ENCODE measurements at places on chromosomes 11 and 22.
A peak's percentile ranks its signal among the peaks of the same experiment; 100 is the strongest.

DNA sequence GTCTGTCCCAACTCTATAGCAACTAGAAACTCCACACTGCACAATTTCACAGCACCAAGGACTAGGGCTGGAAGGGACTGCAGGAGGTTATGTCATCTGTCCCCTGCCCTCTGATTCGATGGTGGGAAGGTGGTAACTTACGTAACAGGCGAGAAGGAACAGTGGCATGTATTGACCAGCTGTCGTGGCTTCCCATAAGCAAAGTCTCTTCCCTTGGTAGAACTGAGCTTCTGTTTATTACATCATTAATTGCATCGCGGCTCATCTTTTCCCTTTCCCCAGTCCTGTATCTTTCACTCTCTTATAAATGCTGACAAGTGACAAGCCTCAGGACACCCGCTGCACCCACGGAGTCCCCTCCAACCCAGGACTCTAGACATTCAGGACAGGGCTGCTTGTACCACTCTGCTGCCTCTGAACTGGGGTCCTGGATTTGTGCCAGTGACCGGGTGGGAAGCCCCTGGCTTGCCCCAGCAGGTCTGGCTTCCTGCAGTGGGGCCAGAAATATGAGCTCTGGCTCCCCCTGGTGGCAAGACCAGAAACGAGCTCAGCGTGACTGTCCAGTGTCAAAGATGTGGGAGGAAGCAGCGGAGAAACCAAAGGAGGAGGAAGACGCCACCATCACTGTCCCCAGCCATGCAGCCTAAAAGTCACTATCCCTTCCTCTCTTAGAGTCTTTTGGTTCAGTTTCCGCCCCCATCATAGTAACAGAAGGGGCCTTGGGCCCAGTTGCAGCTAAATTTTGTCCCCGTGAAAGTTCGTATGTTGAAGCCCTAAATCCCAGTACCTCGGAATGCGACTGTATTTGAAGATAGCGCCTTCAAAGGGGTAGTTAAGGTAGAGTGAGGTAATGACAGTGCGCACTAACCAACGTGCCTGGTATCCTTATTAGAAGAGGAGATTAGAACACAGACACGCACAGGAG is 84.5 kb downstream of the ISX start:
- peak; percentile 42 for DNase-seq

- DNase-seq, result no peak
Measured at GRCh38 chr22:18032455-18033101, 8.2 kb upstream of the MICAL3 start.

GRCh38 chr11:117642396-117642795 is 154.6 kb downstream of the DSCAML1 start:
- DNase-seq, result no peak

- DNase-seq, result no peak
Measured at GRCh38 chr22:47166446-47167016, 404.1 kb downstream of the TBC1D22A start.

GRCh38 chr11:117823946-117824420 is 561 bp downstream of the FXYD2 start:
- DNase-seq, result no peak

GRCh38 chr11:22786475-22786874 is 43.1 kb downstream of the SVIP start:
- DNase-seq, result no peak

DNA sequence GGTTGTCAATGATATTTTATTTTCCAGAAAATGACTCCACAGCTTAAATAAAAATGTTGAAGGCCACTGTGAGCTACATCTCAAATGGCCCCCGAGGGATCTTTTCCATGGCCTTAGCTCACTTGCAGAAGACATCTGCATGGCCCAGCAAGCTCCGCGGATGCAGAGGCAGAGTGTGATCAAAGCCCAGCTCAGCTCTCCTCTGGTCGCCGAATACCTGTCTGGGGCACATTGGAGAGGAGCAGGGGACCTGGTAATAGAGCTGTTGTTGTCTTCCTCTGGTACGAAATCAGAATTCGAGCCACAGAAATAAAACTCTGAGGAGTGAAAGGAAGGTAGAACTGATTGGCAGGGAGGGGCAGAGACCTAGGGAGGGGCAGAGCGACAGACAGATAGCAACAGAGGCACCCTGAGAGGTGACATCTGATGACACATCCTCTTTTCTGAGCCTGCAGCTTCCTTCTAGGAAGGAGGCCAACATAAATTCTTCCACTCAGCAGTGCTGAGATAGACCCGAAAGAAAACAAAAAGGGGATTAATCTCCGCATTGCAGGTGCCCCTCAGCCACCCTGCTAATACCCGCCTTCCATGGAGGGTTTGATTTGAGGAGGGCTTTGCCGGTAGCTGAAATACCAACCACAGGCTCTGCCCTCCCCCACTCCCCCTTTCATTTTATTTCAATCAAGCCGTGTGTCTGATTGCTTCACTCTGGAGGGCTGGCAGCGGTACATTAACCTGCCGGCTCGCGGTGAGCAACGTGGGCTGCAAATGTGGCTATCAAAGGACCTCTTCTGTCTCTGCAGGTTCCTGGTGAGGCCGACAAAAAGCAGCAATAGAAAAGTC is 759.4 kb downstream of the OPCML start:
- DNase-seq, result no peak

DNA sequence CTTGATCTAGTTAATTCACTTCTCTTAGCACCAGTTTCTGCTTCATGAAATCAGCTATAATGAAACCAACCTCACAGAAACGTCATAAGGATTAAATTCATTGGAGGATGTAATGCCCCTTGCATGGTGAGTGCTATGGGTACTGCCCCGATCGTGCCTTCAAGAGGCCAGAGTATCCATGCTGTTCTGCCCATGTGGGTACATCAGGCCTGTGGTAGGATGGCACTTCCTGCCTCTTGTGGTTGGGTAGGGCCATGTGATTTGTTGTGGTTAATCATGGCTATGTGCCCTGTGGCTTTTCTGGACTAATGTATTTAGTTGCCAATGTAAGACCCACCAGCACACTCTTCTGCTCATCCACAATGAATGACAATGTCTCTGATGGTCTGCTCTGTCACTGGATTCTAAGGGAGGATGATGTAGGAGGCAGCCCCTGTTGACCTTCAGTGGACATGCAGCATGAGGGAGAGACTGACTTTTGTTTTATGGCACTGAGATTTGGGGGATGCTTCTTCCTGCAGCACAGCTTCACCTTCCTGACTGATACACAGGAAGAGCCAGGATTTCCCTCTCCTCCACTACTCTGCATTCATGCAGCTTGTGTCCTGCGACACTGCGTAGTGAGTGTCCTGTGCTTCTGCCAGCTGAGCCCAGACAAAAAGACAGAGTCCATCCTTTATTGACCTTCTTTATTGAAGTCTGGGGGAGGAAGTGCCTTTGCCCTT is 66.2 kb downstream of the DHCR7 start:
- no peak for DNase-seq

DNA sequence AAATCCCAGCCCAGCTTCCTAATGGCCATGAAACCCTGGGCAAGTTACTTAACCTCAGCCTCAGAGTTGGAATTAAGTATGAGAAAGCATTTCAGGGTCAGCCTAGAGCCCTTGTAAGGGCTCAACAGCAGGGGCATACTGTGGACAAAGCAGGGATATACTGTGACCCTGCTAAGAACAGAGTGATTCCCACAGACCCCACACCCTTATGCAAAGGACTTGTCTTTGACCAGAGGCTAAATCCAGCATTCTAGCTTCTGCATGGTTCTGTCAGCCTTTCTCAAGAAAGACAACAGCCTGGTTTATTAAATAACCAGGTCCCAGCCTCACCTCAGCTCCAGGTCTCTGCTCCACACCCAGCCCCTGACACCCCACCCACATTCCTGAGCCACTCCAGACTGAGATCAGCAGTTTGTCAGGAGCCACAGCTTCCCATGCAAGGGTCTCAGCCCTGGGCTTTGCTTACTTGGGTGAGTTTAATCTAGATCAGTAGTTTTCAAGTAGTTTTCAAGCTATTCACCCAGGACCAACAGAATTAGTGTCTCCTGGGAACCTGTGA is 69.2 kb downstream of the GALNT18 start:
- no peak for DNase-seq

GRCh38 chr22:36162127-36163034 is 1.8 kb upstream of the APOL3 start:
- no peak for DNase-seq

GRCh38 chr11:103668859-103669258 is 367.6 kb upstream of the DDI1 start:
- no peak for DNase-seq

GRCh38 chr11:13644997-13645687 is 23.3 kb upstream of the FAR1 start:
- no peak for DNase-seq

GRCh38 chr22:28246397-28246796 is 327.3 kb upstream of the PITPNB start:
- no peak for DNase-seq

- DNase-seq, result no peak
Measured at GRCh38 chr22:43449205-43449830, 37.5 kb downstream of the MPPED1 start.

GRCh38 chr11:65498042-65498726 is 661 bp upstream of the MALAT1 start:
- DNase-seq, result peak; percentile 46

DNA sequence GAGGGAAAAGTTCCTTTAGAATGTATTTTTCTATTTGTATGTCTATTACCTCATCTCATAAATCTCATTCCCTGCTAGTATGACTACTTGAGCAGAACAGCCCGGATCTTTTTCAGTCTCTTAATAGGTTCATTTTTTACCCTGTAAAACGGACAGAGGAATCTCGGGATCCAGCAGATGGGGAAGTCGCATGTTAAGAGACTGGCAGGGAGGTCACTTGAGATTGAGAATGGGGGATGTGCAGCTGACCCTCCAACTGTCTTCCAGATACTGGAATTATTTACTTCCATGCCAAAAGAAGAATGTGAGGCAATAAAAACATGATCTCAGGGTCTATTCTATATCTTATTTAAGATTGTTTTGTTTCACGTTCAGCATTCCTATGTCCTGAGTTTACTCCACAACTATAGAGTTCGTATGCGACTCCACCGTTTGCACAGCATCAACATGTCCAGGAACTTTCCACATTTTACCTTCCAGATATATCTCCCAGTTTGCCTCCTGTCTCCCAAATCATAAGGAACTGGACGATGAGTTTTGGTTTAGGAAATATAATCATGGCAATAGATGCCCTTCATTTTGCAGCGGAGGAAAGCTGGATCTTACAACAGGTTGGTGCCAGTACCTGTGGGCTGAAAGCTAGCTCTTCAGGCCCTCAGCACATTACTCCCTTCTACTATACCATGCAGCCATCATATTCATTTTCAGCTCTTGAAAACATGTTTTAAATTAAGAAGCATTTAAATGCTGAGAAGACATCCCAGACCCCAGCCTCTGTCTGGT is 181.5 kb downstream of the MAML2 start:
- DNase-seq, result no peak

DNA sequence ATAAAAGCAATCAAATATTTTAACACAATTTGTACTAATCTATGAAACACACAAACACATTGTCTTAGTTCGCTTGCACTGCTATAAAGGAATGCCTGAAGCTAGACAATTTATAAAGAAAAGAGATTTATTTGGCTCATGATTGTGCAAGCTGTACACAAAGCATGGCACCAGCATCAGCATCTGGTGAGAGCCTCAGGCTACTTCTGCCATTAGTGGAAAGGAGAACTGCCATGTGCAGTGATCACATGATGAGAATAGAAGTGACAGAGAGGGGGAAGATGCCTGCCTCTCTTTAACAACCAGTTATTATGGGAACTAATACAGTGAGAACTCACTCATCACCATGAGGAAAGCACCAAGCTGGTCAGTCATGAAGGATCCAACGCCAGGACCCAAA is 105.1 kb downstream of the GUCY1A2 start:
- no peak for DNase-seq

- DNase-seq, result no peak
Measured at GRCh38 chr11:118238421-118238820, 13.6 kb upstream of the JAML start.

DNA sequence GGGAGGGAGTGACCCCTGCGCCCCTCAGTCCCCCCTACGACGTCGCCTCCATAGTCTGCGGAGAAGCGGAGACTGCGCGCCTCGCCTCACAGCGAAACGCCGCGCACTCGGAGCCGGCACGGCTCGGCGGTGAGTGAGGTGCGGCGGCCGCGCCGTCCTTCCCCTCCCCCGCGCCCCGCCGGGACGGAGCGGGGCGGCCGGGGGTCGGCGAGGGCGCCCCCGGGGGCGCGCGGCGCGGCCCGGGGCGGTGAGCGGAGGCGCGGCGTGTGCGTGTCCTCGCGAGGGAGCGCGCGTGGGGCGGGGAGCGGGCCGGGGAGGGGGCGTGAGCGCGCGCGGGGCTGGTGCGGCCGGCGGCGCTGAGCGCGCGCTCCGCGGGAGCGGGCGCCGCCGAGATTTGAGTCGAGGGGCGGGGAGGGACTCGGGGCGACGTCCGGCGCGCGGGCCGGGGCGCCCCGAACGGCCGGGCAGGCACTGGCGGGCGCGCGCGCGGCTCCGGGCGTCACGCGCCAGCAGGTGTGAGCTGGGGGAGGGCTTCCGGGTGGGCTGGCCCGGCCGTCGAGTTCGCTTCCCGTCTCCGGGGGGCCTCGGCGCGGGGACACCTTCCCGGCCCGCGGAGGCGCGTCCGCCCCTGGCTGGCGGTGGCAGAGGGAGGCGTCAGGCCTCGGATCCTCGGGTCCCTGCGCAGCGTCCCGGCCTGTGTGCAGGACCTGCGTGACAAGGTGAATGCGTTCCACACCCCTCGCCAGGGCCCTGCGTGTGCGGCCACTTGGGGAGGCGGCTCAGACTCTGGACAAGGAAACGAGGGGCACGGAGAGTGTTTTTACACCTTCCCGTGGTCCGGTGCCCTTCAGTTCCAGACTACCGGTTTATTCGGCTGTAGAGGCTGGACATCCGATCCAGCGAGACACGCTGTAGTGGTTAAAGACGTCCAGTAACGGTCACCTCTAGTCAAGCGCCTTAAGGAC is 50.4 kb downstream of the FAM83F start:
- DNase-seq, result peak; percentile 71

- no peak for DNase-seq
Measured at GRCh38 chr22:32932176-32932575, 126.0 kb downstream of the SYN3 start.

DNA sequence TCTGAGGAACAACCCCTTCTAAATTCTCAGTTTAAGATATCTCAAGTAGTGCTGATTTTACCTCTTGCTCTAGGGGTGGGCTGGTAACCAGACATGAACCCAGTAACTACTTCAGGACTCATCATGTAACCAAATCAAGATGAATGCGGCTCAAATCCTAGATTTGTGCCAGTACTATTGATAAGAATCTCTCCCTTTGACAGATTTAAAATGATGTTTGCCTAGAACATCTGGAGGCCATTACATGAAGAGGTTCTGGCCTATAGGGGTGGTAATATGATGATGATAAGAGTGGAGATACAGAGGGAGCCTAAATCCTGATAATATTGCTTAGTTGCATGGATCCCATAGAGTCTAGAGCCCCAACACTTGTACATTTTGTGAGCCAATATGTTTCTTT is 672.6 kb upstream of the ANO5 start:
- no peak for DNase-seq

- no peak for DNase-seq
Measured at GRCh38 chr11:43952401-43953342, 10.2 kb downstream of the C11orf96 start.

- DNase-seq, result no peak
Measured at GRCh38 chr11:65640483-65641296, 2.8 kb downstream of the SIPA1 start.
